Activated T-helper 1 cell treated with Interleukin-2 at 50 U/mL for 16 hours (primary cell): ENCODE measurements at places on chromosomes 4 and X.

GRCh38 chr4:34000356-34000755, 2244.0 kb downstream of the ARAP2 start:
- DNase-seq, result no peak

GRCh38 chr4:161238033-161238432, 925.8 kb downstream of the FSTL5 start:
- DNase-seq, result no peak

GRCh38 chr4:126369076-126369475, 1054.3 kb downstream of the FAT4 start:
- DNase-seq, result no peak

DNA sequence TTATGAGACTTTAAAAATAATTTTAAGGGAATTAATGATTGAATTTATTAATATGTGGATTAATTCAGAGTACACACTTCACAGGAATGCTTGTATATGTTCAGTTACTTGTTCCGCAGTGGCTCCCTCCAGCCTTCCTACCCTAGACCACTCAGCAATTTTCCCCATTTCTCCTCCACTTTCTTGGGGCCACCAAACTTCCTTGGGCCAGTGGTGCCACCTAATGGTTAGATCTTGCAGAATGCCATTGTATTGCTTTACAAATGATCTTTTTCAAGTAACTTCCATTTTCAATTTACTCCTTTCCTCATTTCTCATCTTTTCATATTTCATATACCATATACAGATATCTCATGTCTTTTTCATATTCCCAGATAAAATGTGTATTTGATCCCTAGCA, 3.6 kb upstream of the RNF175 start:
- DNase-seq, result no peak

DNA sequence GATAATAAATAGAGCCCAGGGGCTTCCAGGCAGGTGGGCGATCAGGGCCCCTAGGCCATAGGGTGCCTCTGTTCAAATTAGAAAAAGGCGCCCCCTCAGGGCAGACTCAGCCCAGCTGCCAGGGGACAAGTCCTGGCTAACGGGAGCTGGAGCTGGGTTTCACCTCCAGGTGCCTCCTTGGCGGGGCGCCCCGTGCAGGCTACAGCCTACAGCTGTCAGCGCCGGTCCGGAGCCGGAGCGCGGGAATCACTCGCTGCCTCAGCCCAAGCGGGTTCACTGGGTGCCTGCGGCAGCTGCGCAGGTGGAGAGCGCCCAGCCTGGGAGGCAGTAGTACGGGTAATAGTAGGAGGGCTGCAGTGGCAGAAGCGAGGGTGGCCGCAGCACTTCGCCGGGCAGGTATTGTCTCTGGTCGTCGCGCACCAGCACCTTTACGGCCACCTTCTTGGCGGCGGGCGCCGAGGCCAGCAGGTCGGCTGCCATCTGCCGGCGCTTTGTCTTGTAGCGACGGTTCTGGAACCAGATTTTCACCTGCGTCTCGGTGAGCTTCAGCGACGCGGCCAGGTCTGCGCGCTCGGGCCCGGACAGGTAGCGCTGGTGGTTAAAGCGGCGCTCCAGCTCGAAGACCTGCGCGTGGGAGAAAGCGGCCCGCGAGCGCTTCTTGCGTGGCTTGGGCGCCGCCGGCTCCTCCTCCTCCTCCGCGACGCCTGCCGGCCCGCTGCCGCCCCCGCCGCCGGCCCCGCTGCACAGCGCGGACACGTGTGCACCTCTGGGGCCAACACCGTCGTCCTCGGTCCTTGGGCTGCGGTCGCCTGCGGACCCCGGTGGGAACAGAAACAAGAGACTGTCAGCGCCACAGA, 2.4 kb downstream of the NKX3-2 start:
- no peak for DNase-seq

GRCh38 chr4:38647101-38647819, 16.7 kb upstream of the KLF3 start:
- no peak for DNase-seq

GRCh38 chr4:20456407-20456806, 204.7 kb downstream of the SLIT2 start:
- no peak for DNase-seq

GRCh38 chr4:80454040-80454439, 118.5 kb downstream of the CFAP299 start:
- no peak for DNase-seq

DNA sequence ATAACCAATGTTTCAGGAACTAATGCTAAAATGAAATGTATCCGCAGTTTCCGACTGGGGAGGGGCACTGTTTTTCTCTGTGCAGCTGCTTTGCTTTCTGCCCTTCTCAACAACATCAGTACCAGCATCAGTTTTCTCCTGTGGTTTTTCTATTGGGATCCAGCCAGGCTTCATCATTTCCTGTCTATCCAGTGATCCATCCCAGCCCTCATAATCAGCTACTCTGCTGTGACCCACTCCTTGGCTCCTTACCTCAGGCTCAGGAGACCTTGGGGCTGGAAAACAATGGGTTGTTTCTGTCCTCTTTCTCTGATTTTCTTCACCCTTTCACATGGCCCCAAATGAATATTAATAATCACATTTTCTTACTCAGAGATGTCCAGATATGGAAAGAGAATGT, 222.2 kb upstream of the DKK2 start:
- no peak for DNase-seq

DNA sequence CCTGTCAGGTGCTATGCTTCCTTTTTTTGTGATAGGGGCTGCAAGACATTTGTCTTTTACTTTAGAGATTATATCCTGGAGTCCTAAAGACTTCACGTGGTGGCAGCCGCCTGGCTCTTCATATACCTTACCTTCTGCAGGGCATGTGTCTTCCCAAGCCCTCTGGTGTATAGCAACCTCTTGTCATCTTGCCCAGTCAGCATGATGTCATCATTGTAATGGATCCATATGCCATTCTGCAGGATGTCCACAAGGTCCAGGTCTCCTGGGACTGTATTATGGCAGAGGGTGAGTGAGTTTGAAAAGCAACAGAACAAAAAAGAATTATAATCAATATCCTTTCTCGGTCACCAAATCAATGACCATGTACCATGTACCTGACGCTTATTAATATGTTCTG, 82.2 kb upstream of the SCOC start:
- no peak for DNase-seq

DNA sequence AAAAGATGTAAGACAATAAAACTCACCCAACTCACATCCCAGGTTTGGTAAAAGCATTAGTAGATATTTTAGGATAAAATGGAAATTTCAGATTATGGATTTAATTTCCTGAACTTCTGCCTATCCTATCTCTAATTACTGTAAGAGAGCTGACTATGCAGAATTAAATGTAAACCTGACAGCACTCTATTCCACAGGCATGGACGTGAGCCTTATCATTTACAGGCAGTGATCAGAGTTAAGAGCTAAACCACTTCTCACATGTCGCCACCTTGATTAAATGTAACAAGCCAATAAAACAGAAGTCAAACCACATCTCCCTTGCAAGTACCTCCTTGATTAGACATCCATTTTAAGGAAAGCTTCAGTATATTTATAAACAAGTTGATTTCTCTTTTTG, 97.5 kb upstream of the CBR4 start:
- no peak for DNase-seq

DNA sequence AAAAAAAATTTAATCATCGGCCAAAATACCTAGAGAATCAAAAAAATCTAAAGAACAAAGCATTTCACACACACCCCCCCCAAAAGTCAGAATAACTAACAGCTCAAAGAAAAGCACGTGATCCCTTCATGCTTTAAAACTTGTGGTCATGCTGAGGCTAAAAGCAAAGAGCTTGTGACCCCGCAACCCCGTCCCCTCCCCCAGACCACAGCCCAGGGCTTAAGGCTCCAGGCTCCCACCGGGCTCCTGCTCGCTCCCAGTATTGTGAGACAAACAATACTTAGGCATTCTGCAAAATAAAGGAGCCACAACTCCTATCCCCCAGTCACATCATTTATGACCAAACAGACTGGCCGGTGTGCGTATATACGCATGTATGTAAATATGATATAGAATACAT, 62.1 kb upstream of the CCDC160 start:
- no peak for DNase-seq

DNA sequence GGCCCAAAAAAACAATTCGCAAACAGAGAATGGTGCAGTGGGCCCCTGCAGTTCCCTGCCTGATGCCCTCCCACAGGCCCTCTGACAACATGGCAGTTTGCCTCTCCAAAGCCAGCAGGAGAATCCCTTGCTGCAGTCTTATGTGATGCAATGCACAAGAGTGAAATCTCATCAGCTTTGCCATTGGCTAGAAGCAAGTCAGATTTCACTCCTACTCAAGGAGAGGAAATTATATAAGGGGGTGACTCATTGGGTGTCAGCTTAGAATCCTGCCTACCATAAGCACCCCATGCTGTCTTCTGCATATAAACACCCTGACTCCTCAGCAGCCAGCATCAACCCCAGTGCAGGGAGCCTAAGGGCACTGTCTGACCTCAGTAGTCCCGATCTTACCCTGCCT, 157.3 kb upstream of the LDB2 start:
- DNase-seq, result no peak

DNA sequence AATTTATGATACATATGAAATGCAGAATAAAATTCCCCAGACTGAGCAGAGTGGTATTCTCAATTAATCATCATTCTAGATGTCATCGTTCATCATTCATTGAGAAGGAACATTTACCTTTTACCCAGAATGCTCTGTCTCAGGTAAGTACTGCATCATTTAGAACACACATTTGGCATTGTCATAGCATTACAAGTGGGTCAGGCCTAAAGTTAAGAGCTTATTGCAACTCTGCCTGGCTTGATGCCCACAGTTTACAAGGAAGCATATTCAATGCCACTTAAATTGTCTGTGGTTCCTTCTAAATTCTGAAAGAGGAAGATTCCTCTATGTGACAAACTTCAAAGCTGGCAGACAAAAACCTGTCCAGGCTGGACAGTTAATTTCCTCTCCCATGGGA, 87.3 kb downstream of the CAMK2D start:
- DNase-seq, result no peak

DNA sequence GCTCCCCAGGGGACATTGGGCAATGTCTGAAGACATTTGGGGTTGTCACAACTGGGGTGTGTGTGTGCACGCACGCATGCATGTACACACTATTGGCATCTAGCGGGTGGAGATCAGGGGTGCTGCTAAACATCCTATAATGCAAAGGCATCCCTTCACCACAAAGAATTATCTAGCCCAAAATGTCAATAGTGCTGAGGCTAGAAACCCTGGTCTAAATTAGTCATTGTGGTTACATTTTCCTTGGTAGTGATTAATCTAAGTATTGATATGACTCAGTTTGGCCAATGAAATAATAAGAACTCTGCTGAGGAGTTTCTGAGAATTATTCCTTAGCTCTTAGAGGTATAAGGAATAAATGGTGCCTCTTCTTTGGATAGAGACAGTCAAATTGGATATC, 200.2 kb downstream of the CLCN4 start:
- DNase-seq, result no peak

DNA sequence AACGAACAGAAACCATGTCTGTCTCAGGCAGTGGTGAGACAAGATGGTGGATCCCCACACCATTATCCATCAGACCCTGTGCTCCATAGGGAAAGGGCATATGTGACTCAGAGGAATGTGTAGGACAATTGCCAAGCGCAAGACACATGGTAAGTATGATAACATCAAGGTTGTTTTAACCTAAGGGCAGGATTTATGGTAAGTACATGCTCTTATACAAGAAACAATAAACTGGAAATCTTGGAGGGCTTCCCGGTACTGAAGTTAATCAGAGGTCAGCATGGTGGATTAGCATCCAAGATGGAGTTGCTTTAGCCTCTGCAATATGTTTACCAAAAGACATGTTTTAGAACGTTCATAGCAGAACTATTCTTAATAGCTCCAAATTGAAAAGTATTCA, 355.0 kb downstream of the PPP1R2C start:
- no peak for DNase-seq

DNA sequence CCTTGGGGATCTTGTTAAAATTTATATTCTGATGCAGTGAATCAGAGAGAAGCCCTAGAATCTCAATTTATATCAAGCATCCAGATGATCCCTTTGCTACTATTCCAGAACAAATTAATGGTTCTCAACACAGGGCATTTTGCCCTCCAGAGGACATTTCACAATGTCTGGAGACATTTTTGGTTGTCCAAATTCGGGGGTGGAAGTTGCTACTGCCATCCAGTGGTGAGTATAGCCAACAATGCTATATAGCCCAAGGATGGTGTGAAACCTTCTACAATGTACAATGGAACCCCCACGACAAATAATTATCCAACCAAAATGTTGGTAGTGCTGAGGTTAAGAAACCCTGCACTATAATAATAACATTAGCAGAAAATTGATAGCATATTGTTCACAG, 2440.0 kb downstream of the PCDH7 start:
- no peak for DNase-seq

GRCh38 chr4:2745981-2746806, 9.9 kb downstream of the TNIP2 start:
- DNase-seq, result peak; percentile 69

DNA sequence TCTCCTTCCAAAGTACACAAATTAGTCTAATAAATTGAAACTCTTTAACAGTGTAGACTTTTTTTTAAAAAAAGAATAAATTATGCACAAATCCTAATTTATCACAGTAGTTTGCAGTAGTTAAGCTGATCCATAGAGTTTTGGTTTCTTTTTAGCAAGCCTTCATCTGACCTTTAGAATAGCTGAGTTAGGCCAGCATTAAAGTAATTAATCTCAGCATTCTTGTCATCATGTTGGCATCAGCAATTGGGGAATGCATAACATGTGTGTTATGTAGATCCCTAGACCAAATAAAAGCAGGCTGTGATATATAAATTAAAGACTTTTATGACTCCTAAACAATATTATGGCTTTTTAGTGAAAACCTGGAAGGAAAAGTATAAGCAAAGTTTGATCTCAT, 426.5 kb upstream of the PABPC4L start:
- no peak for DNase-seq

DNA sequence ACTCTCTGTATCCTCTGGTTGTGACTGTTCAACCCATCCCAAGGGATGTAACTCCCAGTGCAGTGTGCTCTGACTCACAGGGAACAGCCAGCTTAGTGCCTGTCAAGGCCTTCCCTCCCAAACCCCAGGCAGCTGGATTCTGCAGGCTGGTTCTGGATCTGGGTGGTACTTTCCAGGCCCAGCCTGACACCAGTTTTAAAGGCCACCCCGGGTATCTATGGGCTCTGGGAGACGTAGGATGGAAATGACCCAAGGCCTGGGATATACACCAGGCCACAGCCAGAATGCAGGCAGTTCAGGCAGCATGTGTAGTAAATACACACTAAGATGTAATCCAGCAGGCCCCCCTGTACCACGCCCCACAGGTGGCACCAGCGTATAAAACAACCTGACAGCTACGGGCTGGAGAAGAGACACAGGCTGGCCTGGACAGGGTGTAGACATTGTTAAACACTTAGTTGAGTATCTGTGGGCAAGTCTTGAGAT, 64.2 kb downstream of the SPINK2 start:
- DNase-seq, result peak; percentile 1

DNA sequence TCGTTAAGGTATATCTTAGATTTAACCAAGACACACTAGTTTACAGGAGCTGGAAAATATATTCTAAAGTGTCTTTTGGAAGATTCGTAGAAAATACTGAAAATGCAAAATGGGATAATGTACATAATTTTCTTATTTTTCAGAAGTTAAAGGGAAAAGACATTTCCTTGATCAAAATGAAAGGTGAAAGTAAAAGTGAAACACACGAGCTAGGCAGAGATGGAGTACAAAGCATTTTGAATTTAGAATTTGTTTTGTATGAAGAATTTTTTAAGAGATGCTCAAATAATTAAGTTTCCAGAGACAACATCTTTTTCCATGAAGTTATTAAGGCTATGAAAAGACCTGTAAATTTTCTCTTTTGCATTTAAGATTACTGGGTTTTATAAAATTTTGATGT, 2192.6 kb upstream of the AGA start:
- DNase-seq, result no peak

- no peak for DNase-seq
Measured at GRCh38 chr4:179291657-179292056, 1849.4 kb upstream of the AGA start.

- DNase-seq, result no peak
Measured at GRCh38 chrX:30880058-30880457, 9.0 kb downstream of the TAB3 start.
